Activated T-helper 1 cell treated with anti-CD3 and anti-CD28 coated beads, Interleukin-2, amount 50 U/mL, for 16 hours (primary cell): ENCODE measurements at places on chromosomes 1 and 21.

DNA sequence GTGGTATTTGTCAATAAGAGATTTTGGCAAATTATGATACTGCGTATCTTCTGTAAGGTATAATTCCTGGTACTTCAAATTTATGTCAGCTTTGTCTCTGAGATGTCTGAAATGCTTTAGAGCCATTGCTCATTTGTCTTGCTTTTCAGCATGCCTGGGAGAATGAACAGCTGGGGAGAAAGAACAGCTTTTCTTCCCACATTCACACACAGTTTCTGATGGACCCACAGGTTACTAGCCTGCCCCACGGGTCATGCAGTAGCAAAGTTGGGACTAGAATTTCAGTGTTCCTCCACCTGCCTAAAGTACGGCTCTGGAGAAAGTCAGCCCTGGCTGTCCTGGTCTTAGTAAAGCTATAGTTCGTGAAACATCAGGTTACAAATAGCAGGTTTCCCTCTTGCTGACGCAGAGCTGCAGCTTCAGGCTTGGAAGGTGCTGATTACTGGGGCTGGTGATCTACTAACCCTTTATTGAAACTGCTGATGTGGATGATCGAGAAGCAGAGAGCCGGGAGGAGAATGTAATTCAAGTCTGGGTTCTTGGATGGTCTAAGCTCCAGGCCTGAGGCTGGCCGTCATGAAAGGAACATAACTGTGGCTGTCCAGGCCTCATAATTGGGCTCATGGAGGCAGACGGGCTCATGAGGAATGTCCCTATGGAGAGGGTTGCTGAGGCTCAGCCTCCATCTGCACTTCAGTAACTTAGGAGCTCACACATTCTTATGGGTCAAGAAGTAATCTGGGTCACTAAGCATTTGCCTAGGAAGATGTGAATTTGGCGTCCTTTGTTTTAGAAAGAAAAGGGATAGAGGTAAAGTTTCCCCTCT is 12.4 kb downstream of the GALNT2 start:
- no peak for DNase-seq

GRCh38 chr1:17434601-17435000 is 4.9 kb downstream of the RCC2 start:
- DNase-seq = no peak

GRCh38 chr1:233299450-233299849 is 3.9 kb upstream of the PCNX2 start:
- DNase-seq = no peak

GRCh38 chr1:99645699-99646531 is at the start of gene PALMD:
Gene PALMD (plus strand): TSS chr1:99646113. CDS start chr1:99646318, 205 bp downstream.
- no peak for DNase-seq

DNA sequence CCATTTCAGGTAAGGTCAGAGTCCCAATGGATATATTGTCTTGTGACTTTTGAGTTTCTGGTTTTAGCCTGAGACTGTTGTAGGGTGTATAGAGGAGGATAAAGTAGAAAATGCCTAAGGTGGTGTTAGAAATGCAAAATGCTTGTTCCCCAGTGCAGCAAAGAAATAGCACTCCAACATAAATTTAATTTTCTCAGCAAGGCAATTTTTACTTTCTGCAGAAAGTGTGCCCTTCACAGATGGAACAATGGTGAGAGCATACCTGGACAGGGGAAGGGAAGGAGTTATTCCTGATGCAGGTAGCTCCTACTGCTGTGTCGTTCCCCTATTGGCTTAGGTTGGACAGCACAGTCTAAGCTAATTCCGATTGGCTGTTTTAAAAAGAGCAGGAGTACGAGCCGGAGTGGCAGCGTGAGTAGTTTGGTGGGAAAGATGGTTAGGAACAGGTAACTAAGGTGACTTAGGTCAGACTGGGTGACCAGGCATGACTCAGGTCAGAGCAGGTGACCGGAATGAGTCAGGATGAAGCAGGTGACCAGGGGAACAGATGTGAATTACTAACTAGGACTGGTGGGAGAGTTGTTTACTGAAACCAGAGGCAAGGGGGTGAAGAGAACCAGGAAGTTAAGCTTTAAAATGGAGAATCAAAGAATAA is 21.5 kb downstream of the SPATA45 start:
- no peak for DNase-seq

DNA sequence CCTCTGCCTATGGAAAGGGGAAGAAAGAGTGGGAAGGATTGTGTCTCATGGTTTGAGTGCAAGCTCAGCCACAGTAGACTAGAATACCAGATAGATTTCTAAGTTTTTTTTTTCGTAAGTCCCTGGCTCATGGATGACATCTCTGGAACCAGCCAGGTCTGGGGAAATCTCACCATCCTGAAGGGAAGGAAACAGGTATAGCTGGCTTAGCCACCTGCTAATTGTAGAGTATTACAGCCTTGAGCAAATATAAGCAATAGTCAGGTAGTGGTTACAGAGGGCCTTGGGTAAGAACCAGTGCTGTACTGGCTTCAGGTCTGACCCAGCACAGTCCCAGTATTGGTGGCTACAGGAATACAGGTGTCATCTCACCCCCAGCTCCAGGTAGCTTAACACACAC is 500.9 kb upstream of the PRMT6 start:
- DNase-seq = no peak

- no peak for DNase-seq
Measured at GRCh38 chr1:17588048-17588871, 48.8 kb downstream of the ARHGEF10L start.

DNA sequence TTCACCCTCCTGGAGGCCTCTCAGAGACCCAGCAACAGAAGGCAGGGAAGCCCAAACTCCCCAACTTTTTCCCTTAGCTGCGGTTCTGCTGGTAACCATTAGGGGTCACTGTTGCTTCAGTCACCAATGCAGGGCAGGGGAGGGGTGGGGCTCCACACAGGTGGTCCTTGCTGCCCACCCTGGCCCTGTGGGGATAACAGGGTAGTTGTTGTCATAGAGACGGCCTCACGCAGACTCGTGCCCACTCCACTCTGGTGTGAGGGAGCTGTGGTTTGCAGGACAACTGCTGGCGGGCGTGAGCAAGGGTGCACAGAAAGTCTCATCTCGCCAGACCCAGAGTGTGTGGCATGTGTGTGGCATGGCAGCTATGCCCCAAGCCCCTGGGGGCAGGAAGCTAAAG is 19.9 kb downstream of the INSRR start:
- DNase-seq = no peak
